ENCODE measurements at places on chromosomes 5 and 9.

DNA sequence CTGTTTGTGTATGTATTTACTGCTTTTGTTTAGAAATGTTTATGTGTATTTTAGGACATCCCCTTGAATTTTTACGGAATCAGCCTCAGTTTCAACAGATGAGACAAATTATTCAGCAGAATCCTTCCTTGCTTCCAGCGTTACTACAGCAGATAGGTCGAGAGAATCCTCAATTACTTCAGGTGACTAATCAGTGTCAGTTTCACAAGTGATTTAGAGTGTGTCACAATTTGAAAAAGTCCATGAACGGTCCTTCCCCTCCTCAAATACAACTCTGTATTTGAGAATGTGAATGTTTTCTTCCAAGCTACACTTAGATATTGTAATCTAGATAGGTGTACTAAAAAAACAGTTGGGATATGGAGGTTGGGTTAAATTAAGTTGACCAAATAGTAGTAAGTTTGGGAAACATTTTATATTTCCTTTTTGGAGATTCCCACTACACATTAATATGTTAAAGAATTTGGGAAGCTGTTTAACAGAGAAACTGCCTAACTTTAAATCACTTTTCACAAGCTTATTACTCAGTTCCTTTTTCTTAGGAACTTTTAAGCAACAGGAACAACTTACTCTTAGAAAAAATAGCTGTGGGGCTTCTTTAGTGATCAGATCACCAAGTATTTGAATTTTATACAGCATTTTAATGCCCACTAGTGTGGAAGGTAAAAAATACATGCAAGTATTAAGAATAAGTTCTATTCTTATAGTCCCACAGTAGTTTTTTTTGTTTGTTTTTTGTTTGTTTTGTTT, 40.9 kb downstream of the RAD23B start:
- DNase-seq = no peak

GRCh38 chr5:1003296-1003937, 5.2 kb upstream of the NKD2 start:
- no peak for DNase-seq

DNA sequence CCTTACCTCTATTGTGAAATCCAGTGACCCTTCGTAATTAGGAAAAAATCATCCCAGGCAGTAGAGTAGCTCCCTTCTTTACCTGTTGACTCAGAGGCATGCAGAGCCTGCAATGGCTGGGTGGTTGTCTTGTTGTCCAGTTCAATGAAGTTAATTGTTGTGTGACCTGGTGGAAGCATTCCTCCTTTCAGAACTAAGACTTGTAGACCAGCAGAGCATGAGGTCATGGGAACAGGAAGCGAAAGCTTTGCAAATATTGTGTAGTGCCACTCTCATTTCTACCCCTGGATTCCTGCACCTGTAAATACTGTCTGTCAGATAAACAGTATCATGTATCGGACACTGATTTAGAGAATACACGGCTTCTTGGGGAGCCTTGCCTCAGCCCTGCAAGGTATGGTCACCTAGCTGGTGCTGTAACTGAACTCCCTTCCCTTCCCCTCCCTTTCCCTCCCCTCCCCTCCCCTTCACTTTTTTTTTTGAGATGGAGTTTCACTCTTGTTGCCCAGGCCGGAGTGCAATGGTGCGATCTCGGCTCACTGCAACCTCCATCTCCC, 5.7 kb upstream of the PRXL2C start:
- no peak for DNase-seq

GRCh38 chr5:122129306-122129705, at the start of gene ZNF474:
TSS of gene ZNF474 (plus strand) at chr5:122129546. CDS start at chr5:122151991, 22,445 bp downstream.
- no peak for DNase-seq

GRCh38 chr9:135963938-135964337, 2.8 kb upstream of the UBAC1 start:
- no peak for DNase-seq

DNA sequence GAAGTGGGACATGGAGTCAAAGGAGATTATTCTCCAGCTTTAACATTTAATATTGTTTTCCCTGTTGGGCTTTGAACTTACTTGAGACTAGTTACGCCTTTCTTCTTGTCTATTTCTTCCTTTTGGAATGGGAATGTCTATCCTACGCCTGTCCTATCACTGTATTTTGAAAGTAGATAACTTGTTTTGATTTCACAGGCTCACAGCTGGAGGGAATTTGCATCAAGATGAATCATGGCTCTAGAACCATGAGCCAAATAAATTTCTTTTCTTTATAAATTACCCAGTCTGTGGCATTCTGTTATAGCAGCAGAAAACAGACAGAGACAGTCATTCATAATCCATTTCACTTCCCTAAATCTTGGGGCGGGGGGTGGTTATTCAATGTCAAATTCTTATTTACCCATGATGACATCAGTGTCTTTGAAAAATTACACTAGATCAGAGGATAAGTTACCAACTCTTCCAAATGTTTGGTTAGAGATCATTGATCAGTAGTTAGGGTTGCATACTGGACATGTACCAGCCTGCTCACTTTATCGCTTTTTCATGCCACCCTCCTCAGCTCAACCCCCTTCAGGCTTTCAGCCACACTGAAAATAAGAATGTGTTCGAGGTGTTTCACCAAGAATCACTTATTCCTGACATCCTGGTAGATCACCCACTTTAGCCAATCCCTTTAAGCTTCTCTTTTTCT, 419.6 kb upstream of the PIK3R1 start:
- DNase-seq = no peak

- no peak for DNase-seq
These were observed 11.7 kb upstream of the F2R start for GRCh38 chr5:76704131-76704663.

DNA sequence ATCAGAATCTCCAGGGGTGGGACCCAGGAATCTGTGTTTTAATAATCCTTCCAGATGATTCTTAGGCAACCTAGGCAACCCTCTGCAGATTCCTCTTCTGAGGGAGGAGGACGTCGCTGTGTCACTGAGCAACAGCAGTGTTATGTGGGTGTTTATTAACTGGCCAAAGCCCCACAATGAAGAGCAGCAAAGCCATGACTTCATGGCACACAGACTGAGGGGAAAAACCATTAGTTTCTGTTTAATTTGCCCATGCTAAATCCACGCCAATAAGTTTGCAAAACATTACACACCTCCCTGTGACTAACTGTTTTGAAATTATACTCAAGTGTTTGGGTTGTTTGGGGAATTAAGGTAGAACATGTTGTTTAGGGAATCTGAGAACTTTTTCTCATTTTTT, 83.7 kb upstream of the TMED7 start:
- no peak for DNase-seq

DNA sequence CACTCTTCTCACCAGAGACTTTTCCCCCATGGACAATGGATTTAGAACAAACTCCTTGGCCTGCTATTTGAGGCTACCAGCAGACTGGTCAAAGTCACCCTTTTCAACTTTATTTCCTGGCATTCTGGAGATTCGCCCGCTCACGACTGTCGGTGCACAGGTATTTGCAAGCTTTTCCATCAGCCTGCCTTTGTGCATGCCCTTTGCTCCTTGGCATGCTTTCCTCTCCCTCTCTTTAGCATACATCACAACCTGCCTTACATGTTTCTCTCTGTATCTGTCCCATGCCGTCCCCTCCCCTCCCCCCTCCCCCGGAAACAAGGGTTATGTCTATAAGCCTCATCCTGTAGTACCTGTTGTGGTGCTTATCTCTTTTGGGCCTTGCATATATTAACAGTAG, 257.1 kb downstream of the AOPEP start:
- DNase-seq = no peak

GRCh38 chr5:109453251-109453650, 43.5 kb upstream of the PJA2 start:
- no peak for DNase-seq

DNA sequence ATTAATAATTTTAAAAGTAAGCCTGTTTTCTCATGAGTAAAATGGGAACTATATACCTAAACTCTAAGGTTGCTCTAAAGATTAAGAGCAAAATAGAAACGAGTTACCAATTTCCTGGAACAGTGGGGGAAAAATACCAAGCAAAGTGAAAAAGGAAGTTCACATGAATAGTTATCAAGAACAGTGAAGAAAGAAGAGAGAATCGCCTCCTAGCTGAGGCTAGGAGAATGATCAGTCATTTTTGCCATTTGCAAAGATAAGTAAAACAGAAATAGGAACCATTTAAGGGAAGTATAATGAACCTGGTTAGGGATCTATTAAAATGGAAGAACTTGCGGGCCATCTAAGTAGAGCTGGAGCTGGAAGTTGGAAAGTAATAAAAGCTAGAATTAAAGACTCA, 50.7 kb downstream of the P4HA2 start:
- DNase-seq = no peak

GRCh38 chr9:92048924-92049625, 66.1 kb downstream of the SPTLC1 start:
- no peak for DNase-seq

DNA sequence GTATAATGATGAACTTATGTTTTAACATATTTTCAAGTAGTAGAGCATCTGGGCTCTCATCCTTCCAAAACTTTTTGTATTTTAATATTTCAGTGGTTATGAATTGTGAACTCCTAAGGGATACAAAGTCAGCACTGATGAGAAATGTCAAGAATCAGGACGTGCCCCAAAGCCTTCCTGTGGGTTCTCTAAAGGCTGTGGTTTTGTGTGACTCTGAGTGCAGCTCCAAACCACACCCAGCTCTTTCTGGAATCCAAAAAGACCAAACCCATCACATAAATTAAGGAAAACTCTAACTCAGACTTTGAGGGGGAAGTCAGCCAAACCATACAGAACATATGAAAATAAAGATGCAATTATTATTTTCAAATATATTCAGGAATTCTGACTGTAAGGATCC, 40.8 kb upstream of the SMU1 start:
- DNase-seq = no peak

DNA sequence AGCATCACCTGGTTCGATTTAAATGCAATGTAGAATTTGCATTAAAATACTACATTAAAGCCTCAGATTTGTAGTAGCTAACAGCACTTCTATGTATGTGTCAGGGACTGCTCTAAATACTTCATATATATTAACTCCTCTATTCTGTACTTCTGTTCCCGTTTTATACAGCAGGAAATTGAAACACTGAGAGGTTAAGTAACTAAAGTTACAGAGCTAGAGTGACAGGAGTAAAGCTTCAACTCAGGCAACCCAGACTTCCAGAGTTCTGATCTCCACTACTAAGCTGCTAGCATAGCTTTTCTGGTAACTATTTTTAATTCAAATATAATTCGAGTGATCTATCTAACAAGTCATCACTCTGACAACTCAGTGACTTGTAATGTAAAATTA, 619 bp upstream of the APC start:
- no peak for DNase-seq

GRCh38 chr5:52807723-52808122, 20.0 kb downstream of the ITGA1 start:
- no peak for DNase-seq

DNA sequence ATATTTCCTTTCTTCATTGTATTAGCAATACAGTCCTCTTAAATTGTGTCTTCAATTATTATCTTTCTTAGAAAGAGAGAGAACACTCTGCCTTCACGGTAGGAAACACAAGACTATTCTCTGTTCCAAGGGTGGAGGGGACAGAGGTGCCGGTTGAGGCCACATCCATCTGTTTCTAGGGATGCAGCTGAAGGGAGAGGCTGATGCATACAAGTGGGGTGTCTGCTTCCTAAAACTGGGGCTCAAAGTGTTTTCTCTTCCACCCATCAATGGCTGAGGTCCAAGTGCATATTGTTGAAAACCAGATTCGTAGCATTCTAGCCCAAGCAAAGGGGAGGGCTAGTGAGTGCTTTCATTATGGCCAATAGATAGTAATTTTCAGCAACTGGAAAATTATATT, 9.5 kb downstream of the IRX2 start:
- no peak for DNase-seq

- no peak for DNase-seq
These were observed 53.6 kb upstream of the GABRB2 start for GRCh38 chr5:161600156-161600555.

DNA sequence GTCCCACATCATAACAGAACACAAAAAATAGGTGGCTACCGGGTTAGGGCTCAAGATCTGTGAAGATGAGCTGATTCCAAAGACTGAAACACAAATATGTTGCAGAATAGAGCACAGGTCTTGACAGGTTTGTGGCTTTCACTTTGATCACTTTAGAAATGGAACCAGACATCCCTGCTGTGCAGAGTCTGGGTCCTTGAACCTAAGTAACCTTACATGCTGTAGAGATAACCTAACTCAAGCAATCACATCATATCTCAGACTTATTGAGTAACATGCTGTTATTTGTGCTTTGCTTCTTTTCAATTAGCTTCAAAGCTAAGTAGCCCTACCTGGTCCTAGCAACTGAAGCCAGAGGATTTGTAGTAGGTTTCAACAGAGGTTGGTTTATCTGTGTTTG, 24.3 kb downstream of the FBXW2 start:
- no peak for DNase-seq

DNA sequence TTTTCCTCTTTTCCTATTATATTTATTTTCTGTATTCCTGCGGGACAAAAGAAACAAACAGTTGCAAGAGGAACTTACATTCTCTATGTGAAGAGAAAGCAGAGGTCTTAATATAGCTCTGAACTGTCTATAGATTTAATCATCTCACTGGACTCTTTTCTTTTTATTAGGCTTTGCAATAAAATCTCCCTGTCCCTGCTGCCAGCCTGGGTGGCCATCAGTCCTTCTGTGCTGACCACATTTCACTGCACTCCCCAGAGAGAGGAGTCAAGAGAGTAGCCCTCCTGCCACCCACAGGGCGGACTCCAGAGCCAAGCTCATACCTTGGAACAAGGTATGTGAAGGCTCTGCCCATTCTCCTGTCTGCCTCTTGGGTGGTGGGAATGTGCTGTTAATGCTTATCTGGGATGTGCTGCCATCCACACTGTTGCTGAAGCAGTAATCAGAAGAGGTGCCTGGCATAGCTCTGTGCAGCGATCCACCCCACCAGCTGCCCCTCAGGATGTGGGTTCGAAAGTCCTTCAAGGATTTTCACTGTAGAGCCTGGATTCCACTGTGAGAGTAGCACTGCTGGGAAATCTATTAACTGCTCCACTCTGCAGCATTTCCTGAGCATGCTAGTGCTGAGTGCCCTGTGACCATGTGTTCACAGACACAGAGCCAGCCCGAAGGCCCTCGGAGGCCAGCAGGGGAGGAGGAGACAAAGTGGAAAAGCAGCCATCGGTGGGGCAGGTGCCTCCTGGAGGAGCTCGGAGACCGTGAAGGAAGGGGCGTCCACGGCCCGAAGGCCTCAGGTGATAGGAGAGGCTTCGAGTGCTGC, 334.6 kb downstream of the MED10 start:
- DNase-seq = no peak

GRCh38 chr5:83488821-83489220, 17.3 kb downstream of the VCAN start:
- no peak for DNase-seq

- no peak for DNase-seq
These were observed 293.2 kb downstream of the CWC27 start for GRCh38 chr5:65061974-65062353.

GRCh38 chr5:148811756-148812155, 14.7 kb upstream of the ADRB2 start:
- DNase-seq = no peak

- DNase-seq = no peak
These were observed 133.6 kb downstream of the SIL1 start for GRCh38 chr5:139064613-139065012.

- no peak for DNase-seq
These were observed 17.4 kb downstream of the LMNB1 start for GRCh38 chr5:126794157-126794828.

All from stimulated activated CD4-positive, alpha-beta T cell treated with anti-CD3 and anti-CD28 coated beads, Interleukin-12 subunit alpha, Interleukin-12 subunit beta, amount 100 ng/mL, for 24 hours (primary cell).